ENCODE measurements at places on chromosomes 3 and 15.

GRCh38 chr3:12489832-12490231 lies 5.6 kb downstream of the TSEN2 start:
- no peak for DNase-seq

GRCh38 chr3:119930286-119930685 lies 148.4 kb downstream of the NR1I2 start:
- no peak for DNase-seq

DNA sequence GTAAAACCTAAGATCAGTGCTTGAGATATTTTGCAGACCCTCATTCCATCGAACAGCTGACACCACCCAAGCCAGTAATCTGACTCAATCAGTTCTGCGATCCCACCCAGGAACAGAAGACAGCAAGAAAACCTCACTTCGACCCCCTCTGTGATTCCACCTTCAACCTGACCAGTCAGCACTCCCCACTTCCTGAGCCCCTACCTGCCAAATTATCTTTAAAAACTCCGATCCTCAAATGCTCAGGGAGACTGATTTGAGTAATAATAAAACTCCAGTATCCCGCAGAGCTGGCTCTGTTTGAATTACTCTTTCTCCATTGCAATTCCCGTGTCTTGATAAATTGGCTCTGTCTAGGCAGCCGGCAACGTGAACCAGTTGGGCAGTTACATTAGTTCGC lies 25.7 kb upstream of the CLDN16 start:
- DNase-seq, result no peak

DNA sequence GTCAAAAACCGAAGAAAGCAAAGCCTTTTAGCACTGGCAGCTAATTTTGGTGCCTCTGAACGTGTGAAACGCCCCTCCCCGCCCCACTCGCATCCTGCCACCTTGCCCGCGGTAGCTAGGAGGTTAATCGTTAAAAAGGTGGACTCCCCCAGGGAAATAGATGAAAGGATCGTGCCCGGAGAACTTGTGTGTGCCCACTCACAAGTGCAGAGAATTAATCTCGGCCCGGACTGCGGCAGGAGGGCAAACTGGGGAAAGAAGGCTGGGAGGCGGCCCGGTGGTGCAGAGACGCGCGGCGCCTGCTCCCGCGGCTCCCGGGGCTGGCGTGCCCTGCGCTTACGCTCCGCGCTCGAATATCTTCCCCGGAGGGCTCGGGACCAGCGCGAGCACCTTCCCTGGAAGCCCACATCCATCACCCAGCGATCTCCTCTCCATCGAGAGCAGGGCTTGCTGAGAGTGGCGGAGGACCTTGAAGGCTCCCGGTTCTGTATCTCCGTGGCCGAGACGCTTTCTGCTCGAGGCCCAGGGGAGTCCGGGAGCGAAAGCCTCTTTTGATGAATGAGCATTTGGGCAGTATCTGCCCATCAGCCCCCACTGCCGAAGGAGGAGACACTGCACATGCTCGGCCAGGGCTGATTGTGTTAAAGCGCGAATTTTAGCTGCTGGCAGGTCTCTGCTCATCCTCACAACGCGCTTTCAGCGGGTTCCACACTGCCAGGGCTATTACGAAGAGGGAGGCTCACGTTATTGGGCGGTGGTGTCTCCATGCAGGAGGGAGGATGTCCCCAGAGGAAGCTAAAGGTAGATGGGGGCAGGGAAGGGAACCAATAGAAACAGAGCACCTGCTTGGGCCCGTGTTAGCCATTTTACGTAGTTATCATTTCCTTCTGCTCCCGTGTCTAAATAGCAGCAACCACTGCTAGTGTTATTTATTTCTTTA lies 1.3 kb upstream of the SPTSSB start:
- DNase-seq, result peak; percentile 44

- DNase-seq, result no peak
Observed at GRCh38 chr3:195186041-195186709, 84.8 kb downstream of the XXYLT1 start.

GRCh38 chr15:98113327-98113726 lies 152.8 kb downstream of the ARRDC4 start:
- no peak for DNase-seq

- DNase-seq, result no peak
Observed at GRCh38 chr3:50657407-50657806, 17.3 kb upstream of the DOCK3 start.

DNA sequence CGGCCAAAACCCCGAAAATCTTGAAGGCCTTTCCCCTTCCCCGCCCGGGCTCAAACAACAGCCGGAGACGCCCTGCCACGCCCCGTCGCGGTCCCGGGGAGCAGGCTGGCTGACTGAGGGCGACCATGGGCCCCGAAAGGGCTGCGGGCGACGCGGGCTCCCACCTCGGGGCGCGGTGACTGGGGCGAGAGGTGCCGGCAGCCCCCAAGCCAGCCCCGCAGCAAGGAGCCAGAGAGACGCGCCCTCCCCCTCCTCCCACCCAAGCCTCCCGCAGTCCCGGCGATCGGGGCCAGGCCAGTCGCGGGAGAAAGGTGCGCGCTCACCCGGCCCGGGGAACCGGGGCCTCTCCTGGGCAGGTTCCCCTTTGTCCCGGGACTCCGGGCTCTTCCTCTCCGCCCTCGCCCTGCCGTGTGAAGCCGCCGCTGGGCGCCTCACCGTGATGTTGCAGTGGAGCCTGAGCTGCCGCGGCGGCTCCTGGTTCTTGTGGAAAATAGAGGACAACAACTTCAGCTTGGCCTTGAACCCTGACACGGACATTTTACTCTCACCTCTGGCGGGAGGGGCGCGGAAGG lies 30.6 kb upstream of the ZSCAN2 start:
- peak; percentile 41 for DNase-seq

DNA sequence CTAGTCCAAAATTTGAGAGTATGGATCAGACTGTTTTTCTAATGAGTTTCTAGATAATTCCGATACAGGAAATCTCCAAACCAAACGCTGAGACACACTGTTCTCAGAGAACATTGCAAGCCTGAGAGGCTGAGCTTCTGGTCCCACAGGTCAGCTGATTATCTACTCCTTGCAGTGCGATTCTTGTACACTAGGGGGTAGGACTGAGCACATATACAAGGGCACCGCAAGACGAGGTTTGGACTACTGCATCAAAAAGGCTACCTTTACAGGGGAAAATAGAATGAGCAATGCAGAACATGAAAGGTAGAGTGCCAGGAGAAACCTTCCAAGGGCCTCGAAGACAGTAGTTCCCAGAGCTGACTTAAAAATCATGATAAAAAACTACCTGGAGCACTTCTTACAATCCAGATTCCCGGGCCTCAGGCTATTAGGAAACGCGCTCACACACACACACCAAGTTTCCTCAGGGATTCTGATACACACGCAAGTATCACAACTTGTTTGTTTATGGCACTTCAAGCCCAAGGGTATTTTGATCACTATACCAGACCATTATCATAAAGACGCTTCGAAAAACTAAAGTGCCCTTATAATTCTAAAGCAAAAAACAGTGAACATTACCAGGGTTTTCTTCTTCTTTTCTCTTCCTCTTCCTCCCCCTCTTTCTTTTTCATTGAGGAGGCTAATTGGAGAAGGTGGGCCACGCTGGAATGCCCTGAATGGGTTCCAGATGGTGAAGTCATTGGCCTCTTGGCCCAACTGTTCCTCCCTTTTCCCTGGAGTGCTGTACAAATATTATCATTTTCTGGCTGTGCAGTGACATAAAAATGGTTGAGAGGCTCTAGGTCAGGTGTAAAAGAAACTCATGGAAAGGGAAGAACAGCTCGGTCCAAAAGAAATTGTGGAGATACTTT lies 61.8 kb downstream of the SLC12A8 start:
- peak; percentile 52 for DNase-seq

DNA sequence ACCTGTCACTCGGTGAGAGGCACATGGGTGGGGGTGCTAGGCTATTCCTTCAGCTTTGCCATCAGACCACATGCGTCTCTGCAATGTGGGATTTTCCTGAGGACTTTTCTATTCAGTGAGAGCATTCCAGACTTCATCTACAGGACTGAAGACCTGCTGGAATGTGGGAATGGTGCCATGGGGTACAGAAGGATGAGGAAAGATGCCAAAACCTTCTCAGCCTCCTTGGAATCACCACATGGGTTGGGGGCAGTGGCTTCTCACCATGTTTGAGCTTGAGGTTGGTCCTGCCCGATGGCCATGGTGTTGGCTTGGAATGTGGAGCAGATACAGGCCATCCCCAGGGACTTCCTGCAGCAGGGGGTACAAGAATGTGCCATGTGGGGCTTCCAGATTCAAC lies 80.9 kb upstream of the KLF13 start:
- no peak for DNase-seq

DNA sequence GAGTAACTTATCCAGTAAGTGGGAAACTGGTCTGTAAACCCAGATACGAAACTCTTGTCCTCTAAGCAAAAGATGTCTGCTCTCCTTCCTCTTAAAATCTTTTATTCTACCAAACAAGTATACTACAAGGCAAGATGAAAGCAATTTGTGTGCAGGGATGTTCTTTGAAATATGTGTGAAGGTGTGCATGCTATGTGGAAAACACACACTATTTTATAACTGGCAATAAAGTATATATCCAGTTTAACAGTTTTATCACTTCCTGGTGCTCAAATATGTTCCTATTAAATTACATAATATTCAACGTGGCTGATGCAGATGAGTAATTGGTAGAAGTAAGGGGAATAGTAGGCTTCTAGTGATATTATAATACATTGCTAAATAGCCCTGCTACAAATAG lies 566.5 kb downstream of the ROBO2 start:
- no peak for DNase-seq

- no peak for DNase-seq
Observed at GRCh38 chr3:52931889-52932288, 34.5 kb upstream of the STIMATE start.

- no peak for DNase-seq
Observed at GRCh38 chr3:25679166-25679565, 14.5 kb upstream of the TOP2B start.

DNA sequence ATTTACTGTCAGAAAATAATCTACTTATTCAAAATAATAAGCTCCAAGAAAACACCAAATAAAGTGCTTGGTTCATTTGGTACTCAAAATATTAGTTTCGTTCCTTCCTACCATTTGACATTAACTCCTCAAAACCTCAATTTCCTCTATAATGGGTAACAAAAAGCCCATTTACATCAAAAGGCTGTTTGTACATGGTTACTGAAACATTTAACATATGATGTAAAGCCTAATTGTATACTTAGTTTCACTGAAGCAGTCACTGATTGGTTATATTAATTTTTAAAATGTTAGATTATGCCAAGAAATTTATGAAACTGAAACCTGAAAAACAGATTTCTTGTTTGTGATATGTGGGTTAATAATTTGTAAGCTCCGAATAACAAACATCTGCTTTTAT lies 14.7 kb downstream of the XRN1 start:
- no peak for DNase-seq

GRCh38 chr3:133162265-133162664 lies 124.1 kb downstream of the TMEM108 start:
- no peak for DNase-seq

DNA sequence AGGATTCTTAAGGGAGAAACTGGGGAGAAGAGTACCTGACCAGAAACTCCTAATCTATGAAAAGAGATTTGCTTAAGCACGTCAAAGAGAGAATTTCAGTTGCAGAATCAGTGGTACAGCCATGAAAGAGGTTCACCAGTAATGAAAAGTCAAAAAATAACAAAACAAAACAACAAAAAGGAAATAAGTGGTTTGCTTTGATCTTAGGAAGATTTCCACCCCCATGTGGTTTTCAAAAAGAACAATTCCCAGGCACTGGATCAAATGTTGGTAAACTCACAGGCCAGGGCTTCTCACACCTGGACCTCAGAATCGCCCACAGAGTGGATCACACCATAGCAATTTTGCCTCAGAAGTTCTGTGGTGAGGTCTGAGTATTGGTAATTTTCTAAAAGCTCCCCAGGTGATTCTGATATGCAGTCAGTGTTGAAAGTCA lies 67.5 kb downstream of the TMEM39A start:
- no peak for DNase-seq

DNA sequence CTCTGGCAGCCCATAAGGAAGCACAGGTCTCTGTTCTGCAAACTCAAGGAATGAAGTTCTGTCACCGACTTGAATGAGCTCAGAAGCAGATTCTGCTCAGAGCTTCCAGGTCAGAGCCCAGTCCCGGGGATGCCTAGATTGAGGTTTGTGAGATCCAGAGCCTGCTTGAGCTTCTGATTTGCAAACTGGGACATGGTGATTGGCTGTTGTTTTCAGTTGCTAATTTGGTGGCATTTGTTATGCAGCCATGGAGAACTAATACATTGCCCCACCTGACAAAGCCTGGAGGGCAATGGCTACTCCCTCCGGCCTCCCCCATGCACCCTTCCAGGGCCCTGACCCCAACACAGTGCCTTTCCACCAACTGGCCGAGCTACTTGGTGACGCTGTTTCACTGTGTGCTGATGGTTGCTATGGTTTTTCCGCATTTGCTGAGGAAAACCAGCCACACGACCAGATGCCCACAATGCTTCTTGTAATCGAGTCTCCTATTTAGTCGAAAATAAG lies 379.5 kb upstream of the ATP10A start:
- no peak for DNase-seq

DNA sequence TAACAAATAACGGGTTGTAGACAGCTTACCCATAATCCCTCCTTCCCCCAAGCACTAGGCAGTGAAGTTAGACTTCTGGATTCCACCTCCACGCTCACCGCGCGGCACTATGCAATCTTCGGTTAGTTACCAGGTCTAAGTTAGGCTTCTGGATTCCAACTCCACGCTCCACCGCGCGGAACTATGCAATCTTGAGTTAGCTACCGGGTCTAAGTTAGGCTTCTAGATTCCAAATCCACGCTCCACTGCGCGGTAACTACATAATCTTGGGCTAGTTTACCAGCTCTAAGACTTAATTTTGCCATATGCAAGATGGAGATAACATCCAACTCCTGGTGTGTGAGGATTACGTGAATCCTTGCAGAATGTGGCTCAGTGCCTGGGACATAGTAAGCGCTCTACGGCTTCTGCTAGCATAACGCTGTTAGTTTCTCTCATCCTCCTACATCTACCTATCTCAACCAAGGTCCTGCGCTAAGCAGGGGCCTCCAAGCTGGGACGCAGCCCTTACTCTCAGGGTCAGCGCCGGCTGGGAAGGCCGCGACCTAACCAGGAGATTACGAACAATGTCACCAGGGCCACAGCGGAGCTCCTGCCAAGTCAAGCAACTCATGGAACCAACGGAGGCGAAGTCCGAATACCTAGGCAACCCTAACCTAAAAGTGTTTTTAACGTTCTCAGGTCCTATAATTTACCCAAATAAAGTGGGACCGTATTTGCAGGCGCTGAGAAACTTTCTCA lies 497 bp upstream of the RPLP1 start:
- DNase-seq, result peak; percentile 65

- DNase-seq, result no peak
Observed at GRCh38 chr3:146715170-146715569, 110.0 kb upstream of the PLSCR5 start.

Data from cardiac muscle cell (in vitro differentiated cells and primary cell).